Stimulated activated CD8-positive, alpha-beta memory T cell treated with anti-CD3 and anti-CD28 coated beads, Interleukin-2, amount 100 ng/mL, for 1 hour (primary cell): ENCODE measurements at places on chromosomes 6 and 20.

DNA sequence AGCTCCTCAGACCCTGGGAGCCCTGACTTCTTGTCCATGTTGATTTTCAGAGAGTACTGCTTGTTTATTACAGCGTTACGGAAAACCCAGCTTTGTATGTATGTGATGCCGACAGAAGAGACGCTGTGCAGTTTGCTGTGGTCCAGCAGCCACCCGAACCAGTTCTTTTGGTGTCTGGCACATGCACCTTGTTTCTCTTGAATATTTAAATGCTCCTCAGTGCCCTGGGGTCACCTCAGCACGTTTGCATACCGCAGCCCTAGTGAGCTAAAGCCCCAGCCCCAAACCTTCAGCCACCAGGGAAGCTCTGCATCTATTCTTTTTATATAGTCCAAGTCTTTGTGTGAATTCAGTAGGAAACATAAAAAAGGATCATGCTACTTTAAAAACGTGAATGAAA is 39.9 kb downstream of the AFDN start:
- DNase-seq = no peak

DNA sequence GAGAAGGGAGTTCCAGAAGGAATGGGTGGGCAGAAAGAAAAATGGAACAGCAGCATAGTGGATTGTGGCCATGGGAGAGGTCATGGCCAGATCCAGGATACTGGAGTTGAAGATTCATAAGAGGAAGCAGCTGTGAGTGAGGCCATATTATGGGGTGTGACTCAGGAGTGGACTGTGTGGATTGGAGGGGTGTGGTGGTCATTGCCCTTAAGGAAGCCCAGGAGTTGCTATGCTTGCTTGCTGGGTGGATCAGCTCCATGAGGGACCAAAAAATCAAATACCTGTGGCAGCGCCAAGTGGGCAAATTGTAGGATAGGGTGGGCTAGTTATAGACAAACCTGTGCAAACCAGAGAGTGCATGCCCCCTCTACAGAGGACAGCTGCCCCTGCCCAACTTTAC is 18.3 kb downstream of the LRRC1 start:
- no peak for DNase-seq

GRCh38 chr6:105560611-105561066 is 157.8 kb upstream of the PREP start:
- DNase-seq = no peak

DNA sequence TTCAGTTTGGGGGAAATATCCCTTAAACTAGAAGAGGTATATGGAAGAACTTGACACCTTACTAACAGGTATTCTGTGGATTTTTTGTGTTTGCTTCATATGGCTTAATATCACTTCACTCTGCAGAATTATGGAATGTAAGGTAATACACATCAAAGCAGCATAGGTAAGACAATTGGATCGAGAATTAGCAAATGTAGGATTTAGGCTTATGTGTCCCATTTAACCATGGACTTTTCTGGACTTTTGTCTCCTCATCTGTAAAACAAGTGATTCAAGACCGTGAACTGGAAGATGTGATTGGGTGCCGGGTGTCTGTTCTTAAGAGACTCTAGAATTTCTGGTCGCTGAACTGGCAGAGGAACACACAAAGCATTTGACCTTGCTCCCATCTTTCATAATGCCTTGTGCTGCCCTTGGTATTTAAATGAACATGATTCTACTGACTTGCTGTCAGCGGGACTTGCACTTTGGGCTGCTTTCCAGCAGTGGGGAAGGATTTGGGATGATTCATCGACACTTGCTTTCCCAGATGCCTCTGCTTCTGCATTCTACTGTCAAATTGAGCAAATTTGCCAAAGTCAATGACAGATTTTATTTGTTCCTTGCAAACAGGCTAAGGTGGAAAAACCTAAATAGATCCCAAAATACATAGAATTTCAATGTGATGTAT is 199.8 kb downstream of the PLCB1 start:
- DNase-seq = no peak

DNA sequence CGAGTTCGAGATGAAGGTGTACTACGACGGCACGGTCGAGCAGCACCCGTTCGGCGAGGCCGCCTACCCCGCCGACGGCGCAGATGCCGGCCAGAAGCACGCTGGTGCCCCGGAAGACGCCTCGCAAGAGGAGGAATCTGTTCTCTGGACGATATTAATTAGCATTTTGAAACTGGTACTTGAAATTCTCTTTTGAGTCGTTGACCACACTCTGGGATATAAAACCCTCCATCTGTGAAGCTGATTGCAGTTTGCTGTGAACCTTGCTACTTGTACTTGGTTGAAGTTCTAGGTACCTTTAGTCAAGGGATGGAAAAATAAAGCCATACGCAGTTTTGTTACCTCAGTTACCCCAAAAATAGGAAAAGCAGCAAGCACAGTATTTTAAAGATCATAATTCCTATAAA is 917 bp downstream of the C6orf120 start:
- DNase-seq = no peak

- no peak for DNase-seq
Observed at GRCh38 chr6:39266782-39267355, 37.6 kb upstream of the KCNK5 start.

DNA sequence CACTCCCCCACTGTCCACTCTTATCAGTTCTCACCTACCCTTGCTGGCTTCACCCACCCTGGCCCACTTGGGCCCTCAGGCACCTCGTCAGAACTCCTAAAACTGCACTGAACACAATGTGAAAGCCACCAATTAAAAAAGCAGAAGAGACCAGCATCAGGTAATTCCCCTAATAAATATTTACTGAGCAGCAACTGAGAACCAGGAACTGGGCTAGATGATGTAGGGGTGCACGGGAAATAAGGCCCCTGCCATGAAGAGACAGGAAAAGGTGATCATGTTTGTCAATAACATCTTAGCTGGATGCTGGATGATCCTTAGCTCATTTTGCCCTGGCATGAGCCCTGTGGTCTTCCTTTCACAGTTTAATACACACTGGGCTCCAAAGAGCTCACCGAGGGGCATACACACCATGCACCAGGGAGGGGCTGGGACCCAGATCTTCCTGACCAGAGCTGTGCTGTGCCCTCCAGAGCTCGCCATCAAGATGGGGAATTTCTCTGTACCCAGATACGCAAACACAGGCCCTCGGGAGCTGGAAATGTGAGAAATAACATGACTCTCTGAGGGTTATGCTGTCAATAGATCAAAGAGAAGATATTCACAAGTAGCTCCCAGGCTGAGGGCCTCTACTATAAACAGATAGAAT is 113.6 kb upstream of the SLC22A16 start:
- no peak for DNase-seq

DNA sequence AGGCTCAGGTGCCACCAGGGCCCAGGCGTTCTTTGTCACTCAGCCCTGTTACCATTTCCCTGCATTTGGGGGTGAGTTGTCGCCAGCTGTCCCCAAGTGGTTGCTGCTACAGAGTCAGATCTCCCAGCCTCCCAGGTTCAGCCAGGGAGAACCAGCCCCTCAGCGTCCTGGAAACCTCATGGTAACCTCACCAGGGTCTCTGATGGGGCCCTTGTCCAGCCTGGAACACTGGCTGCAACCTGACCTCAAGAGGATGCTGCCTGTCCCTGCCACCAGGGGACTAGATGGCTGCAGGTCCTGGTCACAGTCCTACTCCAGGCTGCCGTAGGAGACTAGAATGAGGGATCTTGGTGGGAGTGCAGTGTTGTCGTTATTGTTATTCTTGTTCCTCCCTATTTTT is 228.3 kb upstream of the PDE10A start:
- no peak for DNase-seq

DNA sequence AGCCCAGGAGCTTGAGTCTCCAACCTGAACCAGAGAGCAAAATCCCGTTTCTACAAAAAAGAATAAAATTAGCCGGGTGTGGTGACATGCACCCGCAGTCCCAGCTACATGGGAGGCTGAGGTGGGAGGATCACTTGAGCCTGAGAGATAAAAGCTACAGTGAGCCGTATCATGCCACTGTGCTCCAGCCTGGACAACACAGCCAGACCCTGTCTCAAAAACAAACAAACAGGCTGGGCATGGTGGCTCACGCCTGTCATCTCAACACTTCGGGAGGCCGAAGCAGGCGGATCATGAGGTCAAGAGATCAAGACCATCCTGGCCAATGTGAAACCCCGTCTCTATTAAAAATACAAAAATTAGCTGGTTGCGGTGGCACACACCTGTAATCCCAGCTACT is 11.4 kb upstream of the PTCRA start:
- no peak for DNase-seq

GRCh38 chr20:53879048-53879684 is 191.2 kb downstream of the BCAS1 start:
- no peak for DNase-seq

- no peak for DNase-seq
Observed at GRCh38 chr6:157242791-157243190, 80.5 kb downstream of the TMEM242 start.

DNA sequence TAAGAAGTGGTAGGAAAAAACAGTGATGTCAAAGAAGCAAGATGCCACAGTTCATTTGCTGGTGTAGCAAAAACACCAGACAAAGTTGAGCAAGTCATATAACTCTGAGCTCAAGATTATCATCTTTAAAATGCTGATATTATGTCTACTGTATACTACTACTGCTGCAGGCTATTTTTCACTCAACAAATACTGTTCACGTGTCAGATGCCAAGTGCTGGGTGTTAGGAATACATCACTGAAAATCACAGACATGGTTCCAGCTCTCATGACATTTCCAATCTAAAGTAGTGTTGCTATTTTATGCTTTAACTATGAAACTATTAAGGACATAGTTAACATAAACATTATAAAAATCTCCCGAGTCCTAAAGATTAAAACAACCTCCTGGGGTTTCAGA is 163.0 kb downstream of the NKAIN2 start:
- no peak for DNase-seq
